Erythroblast (primary cell): ENCODE measurements at places on chromosomes 3 and 15.

DNA sequence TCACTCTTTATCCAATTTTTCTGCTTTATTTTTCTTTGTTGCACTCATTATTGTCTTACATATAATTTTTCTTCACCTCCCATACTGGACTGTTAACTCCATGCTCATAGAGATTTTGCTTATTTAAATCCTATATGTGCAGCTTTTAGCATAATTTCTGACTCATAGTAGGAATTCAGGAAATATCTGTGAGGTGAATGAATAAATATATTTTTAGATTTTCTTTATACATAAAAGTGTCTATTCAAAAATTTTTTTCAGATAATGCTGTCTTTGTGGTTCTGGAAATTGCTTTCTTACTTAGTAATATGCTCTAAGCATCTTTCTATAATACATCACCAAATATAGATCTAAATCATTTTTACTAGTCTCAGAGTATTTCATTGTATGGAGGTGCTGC, 191.8 kb upstream of the SUCLG2 start:
- no peak for DNase-seq

DNA sequence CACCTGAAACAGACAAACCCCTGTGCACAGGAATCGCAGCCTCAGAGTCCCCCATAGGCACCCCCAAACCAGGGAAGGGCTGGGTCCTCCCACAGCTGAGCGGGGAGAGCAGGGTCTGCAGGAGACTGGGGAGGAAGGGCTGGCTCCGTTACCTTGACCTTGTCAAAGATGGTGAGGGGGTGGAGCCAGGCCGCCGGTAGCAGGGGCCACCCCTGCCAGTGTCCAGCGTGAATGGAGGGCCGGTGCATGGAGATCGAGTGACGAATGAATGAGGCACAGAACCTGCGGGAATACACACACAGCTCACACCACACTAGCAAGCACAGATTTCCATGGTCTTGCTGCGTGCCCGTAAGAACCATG, 102.2 kb downstream of the TMEM266 start:
- DNase-seq: no peak

DNA sequence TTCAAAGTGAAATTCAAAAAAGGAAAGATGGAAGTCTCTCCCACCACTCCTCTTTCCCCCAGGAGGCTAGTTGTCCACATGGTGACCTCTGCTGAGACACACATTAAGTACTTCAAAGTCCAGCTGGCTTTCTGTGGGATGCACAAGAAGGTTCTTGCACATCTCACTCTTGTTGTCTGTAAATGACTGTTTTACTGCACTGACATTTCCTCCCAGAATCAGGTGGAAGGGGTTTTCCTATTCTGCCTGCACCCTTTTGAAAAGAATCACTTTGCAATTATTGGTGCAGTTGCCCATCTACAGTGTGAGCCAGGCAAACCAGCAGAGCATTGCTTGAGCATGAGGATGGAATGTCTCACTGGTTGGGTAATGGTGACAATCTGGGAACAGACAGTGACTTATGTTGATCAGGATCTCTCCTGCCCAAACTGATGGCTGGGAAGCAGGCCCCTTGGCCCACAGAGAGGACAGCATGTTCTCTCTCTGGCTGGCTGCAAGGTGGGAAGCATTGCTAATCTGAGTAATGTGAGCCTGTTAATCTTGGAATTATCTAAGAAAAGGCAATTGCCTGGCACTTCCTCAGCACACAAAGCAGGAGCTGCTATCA, 347.7 kb upstream of the SATB1 start:
- DNase-seq: no peak

GRCh38 chr15:74808078-74808839, 4.4 kb upstream of the LMAN1L start:
- DNase-seq: no peak

- DNase-seq: no peak
These were observed 112.5 kb downstream of the ASB7 start for GRCh38 chr15:100714749-100715342.

DNA sequence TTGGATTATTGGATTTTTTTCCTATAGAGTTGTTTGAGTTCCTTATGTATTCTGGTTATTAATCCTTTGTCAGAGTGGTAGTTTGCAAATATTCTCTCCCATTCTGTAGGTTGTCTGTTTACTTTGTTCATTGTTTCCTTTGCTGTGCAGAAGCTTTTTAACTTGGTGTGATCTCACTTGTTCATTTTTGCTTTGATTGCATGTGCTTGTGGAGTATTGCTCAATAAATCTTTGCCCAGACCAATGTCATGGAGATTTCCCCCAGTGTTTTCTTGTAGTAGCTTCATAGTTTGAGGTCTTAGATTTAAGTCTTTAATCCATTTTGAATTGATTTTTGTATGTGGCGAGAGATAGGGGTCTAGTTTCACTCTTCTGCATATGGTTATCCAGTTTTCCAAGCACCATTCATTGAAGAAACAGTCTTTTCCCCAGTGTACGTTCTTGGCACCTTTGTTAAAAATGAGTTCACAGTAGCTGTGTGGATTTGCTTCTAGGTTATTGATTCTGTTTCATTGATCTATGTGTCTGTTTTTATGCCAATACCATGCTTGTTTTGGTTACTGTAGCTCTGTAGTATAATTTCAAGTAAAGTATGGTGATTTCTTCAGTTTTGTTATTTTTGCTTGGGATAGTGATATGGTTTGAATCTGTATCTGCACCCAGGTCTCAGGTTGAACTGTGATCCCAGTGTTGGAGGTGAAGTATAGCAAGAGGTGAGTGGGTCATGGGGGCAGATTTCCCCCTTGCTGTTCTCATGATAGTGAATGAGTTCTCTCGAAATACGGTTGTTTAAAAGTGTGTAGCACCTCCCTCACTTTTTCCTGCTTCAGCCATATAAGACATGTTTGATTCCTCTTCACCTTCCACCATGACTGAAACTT, 46.1 kb upstream of the TNFSF10 start:
- DNase-seq: no peak

DNA sequence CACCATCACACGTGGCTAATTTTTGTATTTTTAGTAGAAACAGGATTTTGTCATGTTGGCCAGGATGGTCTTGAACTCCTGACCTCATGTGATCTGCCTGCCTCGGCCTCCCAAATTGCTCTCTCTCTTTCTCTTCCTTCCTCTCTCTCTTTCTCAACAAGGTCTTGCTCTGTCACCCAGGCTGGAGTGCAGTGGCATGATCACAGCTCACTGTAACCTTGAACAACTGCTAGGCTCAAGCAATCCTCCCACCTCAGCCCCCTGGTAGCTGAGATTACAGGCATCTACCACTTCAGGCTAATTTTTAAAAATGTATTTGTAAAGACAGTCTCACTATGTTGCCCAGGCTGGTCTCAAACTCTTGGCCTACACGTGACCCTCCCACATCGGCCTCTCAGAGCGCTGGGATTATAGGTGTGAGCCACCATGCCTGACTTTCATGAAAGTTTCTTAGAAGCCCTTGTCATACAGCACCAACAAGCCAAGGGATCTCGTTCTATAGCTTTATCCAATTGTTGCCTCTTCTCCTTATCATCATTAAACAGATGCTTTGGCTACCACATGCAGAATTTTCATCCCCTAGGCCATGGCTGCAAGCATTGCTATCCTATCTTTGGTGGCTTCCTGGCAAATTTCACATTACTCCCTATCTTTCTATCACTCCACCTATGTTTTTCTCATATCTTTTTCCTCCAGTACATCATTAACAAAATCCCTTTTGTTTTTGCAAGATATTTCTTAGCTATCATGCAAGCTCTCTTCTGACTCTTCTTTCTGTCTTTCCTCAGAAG, 5.7 kb downstream of the CCDC32 start:
- DNase-seq: peak; percentile 97

DNA sequence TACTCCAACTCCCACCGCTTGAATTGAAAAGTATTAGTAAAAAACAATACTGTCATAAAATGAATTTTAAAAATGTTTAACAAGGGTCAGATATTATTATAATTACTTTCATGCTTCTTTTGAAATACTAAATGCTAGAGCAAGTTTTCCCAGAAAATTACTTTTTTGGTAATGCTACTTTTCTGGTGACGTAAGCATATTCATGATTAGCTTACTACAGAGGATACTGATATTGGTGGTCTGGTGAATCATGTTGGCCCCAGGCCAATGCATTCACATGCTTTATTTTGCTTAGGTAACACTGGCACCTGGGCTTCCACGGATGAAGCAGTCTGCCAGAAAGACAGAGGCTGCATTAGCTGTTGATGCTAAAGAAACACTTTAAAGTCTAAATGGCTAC, 12.4 kb downstream of the SPATA16 start:
- DNase-seq: no peak

DNA sequence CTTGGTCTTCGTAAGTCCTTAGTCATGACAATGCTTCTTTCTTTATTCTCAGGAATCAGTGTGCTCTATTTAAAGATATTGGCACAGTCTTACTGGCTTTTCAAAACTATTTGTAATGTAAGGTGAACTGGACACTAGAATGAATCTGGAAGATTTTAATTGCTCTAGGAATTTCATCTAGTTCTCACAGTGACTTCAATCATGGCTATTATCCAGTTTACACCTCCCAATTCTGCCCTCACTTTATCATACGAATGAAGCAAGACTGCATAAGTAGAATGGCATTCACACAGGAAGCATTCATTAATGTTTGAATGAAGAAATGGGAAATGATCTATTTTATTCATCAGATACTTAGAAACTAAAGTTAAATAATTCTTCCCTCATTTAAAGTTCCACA, 26.7 kb upstream of the DRD3 start:
- no peak for DNase-seq

- no peak for DNase-seq
These were observed 428.5 kb upstream of the SEMA6D start for GRCh38 chr15:47288794-47289193.
